ENCODE measurements at places on chromosomes 16 and 17.

DNA sequence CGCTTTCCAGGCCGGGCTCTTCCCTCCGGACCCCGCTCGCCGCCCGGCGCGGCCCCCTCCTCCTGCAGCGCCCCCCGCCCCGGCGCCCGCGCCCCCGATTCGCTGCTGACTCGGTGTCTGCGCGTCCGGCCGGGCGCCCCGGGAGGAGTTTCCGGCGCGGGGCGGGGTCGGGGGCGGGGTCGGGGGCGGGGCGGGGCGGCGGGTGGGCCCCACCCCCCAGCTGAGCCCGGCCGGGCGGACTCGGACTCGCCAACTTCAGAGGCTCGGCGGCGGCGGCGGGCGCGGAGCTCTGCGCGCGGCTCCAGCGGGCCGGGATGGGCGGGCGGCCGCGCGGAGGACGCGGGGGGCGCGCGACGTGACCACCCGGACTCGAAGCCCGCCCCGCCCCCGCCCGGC is at the start of gene METRNL:
Gene METRNL, plus strand, starts transcription at position 258 of the 396 bp plus-strand sequence. CDS start 207 bp downstream, outside the sequence.
- peak; percentile 56 for DNase-seq

DNA sequence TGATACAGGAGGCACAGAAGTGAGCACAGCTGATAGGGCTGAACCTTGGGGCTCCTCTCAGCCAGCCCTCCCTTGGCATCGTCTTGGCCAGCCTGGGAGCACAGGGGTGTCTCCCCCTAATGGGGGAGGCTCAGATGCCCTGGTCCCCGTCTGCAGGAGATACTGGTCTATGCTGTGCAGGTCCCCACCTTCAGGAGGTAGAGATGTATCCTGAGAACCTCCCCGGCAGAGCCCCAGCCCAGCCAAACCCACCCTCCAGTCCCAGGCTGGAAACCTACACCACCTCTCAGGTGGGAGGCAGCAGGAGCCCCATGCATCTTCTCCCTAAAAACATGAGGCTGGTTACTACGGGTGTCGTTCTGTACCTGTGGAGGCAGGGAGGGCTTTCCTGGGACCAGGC is 38.7 kb downstream of the ABCC6 start:
- no peak for DNase-seq

DNA sequence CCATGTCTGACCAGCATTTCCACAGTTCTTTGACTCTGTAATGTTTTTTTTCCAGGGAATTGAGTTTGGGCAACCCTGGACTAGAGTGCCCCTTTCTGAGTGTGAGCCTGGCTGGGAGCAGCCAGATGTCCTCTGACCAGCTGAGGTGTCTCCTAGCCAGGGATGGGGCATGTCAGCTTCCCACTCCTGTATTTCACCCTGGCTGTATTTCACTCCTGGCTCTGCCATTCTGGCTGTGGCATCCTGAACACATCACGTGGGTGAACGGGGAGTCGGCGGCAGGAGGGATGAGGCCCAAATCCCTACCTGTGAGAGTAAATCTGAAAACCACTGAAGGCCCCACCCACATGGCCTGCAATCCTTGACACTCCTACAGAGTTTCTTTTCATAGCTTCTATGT is 31.3 kb downstream of the KDM8 start:
- DNase-seq = no peak

GRCh38 chr16:86231996-86232350 is 278.4 kb upstream of the FOXF1 start:
- DNase-seq = no peak

DNA sequence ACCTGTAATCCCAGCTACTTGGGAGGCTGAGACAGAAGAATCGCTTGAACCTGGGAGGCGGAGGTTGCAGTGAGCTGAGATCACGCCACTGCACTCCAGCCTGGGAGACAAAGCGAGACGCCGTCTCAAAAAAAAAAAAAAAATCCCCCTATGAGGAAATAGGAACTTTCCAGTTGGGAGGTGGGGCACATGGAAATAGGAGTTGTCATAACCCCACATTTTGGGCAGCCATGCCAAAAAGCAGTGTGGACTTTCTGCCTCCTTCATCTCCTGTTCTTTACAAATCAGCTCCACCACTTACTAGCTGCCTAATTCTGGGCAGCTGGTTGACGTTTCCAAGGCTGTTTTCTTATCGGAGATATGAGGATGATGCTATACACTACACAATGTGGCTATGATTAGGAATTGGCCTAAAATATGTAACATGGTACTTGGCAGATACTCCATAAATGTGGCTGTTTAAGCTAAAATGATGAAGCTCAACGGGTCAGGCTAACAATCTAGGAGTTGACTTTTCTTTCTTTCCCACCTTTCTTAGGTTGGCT is 21.5 kb upstream of the CCL5 start:
- no peak for DNase-seq

DNA sequence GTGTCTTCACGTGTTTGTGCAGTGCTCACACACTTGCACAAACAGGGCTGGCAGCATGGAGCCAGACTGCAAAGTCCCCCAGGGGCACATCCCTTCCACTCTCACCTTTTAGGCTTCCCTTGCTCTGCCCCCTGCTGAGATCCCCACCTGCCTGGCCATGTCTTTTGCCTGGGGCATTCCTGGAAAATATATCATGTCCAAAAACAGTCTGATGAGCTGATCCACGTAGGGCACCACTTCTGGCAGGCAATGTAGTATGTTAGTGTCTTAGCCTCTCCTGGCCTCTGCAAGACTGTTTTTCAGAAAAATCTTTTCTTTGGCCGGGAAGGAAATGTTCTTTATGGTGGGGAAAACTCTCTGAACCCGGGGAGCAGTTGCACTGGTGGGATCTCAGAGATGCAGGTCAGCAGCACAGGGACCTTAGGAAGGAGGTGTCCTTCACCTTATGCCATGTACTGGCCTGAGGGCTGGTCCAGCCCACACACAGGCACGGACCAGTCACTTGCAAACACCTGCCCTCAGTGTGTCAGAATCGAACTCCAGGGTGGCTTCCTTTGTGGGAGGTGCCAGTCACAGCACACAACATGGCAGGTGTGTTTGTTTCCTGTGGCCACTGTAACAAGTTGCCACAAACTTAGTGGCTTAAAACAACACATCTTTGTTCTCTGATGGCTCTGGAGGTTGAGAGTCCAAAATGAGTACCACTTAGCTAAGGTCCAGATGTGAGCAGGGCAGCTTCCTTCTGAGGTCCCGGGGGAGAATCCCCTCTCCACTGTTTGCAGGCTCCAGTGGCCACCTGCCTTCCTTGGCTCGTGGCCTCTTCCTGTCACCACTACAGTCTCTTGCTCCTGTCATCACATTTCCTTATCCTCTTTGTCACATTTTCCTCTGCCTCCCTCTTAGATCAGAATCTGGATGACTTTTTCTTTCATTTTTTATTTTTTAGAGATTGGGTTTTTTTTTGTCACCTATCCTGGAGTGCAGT is 46.6 kb downstream of the MPRIP start:
- no peak for DNase-seq

DNA sequence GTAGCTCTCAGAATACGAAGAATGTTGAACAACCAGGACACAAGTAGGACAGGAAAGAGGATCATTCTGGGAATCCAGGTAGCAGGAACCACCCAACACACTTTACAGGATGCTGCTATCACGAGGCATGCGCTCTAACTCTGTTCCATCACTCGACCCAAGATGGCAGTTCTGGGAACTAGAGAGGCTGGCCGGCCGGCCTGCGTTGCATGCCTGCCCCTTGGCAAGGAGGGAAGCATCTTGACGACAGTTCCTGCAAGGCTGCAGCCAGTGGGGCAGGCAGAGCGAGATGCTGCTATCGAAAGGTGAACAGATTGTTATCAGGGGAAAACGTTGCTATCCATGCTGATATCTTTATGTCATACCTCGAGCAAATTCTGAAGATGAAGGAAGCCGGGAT is 19.2 kb upstream of the SLC46A1 start:
- DNase-seq = no peak

GRCh38 chr16:48126801-48127644 is 28.8 kb downstream of the ABCC12 start:
- no peak for DNase-seq

DNA sequence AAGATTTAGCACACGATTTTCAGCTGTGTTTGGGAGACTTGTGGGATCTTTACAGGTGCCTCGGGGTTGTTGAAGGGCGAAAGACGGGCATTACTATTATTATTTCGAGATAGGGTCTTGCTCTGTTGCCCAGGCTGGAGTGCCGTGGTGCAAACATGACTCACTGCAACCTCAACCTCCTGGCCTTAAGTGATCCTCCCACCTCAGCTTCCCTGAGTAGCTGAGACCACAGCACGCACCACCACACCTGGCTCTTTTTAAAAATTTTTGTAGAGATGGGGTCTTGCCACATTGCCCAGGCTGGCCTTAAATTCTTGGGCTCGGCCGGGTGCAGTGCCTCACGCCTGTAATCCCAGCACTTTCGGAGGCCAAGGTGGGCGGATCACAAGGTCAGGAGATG is 29.7 kb upstream of the PHB1 start:
- DNase-seq = no peak

DNA sequence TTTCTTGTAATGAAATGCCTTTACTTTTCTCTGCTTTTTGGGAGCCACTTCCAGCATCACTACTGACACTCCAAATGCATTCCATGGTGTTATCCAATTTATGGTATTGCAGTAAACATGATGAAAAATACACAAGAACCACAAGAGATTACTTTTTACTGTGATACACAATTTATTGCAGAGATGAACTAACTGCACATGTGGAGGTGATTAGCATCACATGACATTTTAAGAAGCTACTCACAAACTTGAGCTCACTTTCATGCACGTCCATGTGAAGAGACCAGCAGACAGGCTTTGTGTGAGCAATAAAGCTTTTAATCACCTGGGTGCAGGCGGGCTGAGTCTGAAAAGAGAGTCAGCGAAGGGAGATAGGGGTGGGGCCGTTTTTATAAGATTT is 780.5 kb upstream of the GOT2 start:
- DNase-seq = no peak

- no peak for DNase-seq
These were observed 73.6 kb downstream of the SOCS1 start for GRCh38 chr16:11182411-11182810.

- DNase-seq = no peak
These were observed 1.4 kb downstream of the LPCAT2 start for GRCh38 chr16:55510185-55510805.

- DNase-seq = no peak
These were observed 48.3 kb downstream of the KATNIP start for GRCh38 chr16:27598220-27598619.

- DNase-seq = no peak
These were observed 8.7 kb downstream of the PYCARD start for GRCh38 chr16:31193874-31194273.

DNA sequence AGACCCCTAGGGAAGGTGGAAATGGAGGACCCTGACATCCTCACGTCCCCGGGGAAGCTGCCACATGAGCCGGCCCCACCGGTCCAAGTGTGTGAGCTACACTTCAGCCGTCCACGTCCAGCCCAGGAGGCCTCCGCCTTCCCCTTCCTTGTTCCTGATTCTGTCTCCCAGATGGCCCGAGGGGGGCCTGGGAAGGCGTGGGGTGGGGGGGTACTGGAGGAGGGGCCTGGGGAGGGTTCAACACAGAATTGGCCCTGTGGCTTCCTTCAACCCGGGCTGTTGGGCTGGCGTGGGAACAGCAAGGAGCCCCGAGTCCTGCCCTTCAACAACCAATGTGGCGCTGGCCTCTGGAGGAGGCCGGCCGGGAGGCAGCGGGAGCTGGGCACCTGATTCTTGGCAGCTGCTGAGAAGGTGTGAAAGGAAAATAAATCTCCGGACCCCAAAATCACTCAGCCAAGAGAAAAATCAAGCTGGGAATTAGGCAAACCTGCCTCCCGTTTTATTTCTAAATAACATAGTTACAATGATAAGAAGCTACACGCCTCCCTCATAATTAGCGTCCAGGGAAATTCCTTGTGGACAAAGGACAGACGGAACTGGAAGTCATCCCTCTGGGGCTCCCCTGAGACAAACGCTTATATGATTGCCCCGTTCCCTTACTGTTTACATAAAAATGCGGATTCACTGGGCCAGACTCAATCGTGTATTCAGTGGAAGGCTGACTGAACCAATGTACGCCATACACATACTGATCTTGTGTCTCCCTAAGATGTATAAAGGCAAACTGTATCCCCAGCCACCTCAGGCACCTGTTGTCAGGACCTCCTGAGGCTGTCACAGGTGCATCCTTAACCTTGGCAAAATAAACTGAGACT is 1.8 kb upstream of the APRT start:
- no peak for DNase-seq

DNA sequence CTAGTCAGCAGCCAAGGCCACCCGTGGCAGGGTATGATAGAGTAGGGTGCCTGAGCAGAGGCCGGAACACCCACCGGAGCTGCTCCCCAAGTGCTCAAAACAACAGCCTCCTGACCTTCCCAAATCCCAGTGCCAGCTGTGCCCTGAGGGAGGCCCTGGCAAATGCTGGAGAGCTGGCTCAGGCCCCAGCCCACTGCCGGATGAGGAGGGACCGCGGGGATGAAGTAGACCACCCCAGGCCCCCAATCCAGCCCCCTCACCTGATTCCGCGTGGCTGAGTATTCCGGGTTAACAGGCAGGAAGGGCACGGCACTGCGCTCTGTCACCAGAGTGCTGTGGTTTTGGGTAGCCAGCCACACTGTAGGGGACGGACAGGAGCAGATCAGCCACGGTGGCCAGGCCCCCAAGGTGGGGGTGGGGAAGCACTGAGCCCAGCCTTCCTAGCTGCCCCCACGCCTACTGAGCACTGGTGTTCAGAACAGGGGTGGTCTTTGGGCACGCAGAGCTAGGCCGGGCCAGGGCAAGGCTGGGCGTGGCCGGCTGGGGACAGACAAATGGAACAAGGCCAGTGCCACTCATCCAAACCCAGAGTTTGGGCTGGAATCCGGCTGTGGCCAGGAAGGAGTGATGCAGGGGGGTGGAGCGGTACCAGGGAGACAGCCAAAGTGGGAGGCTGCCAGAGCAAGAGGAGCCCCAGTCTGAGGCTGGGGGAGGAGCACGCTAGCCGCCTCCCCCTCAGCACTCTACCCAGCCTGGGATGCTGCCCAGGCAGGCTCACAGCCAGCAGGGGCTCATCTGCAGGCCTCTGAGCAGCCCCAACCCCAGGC is 9.1 kb downstream of the TP53I13 start:
- DNase-seq = peak; percentile 74

- DNase-seq = no peak
These were observed 29.6 kb downstream of the NTN1 start for GRCh38 chr17:9050801-9051401.

DNA sequence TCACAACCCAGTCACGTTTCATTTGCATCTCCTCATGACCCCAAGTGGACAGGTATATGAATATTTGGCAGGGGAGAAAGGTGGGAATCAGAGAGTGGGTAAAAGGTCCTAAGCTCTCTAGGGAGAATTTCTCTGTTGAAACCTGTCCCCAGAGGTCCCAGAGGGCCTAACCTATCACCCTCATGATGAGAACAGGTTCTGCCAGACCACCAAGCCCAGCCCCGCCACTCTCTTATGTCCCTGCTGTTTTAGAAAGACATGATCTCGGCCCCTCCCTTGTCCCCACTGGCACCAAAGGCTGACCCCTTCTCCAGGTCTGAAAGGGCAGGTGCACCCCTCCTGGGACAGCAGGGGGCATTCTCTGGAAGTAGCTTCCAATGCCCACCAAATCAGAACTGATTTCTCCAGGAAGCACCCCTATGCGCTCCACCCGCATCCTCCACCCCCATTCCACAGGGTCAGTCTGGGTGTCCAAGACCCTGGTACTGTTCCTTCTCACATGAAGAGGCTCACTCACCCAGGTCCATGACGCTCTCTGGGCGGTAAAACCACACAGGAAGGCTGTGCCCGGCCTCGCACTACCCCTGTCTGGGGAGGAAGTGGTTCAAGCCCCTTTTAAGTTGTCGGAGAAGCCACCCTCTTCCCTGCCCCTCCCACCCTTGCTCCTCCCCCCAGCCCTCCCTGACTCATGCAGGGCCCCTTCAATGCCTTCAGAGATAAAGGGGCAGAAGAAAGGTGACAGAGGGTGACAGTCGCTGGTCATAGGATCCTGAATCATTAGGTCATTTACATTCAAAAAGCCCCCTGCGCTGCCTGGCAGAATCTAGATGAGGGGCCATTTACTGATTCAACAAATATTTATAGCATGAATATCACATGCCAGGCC is at the start of gene CCR7:
Gene CCR7, minus strand, starts transcription at position 590 of the 886 bp plus-strand sequence. Its CDS starts 63 bp downstream, at position 527.
- DNase-seq = no peak

All from dorsolateral prefrontal cortex (tissue), 122 donors.